ENCODE measurements at places on chromosomes 4 and X.

GRCh38 chrX:2867206-2867605, 38.5 kb downstream of the GYG2 start:
- DNase-seq = no peak

GRCh38 chr4:158856852-158857251, 88.0 kb downstream of the FNIP2 start:
- peak; percentile 68 for DNase-seq

DNA sequence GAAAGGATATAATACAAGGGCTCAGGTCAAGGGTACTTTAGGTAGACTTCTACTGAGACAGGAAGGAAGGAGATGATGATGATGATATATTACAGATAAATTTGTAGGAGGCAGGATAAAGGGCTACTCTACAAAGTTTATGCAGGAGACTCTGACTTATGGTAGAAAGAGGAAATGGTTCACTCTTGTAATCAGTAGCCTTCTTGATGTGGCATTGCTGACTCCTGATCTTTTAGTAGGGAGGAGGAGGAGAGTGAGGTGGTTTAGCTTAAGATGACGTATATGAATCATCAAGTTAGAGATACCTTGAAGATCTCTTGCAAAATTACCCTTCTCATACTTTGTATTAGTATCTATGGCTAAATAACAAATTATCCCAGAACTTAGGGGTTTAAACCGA, 4.7 kb downstream of the BLTP1 start:
- no peak for DNase-seq

GRCh38 chrX:45715748-45716147, 515.1 kb upstream of the DIPK2B start:
- DNase-seq = no peak

DNA sequence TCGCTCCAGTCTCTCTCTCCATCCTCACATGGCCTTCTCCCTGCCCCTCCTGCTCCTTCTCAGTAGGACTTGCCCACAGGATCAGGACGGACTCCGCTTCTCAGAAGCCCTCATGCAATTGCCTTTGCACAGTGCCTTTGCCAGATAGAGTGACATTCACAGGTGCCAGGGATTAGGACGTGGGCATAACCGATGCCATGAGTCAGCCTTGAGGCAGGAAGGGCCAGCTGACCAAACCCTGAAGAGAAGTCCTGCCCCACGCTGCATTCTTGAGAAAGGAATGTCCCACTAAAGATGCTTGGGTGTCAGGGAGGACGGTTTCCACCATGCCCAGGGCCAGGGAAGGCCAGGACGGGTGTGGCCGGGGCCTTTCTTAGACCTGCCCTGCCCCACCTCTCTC, 6.6 kb upstream of the GRPEL1 start:
- no peak for DNase-seq

GRCh38 chrX:101485212-101485949, at the start of gene ARMCX4:
Gene ARMCX4 (plus strand): TSS chrX:101485456. CDS start chrX:101488590, 3,134 bp downstream.
- DNase-seq = peak; percentile 21

- no peak for DNase-seq
These were observed 93.7 kb downstream of the C4orf33 start for GRCh38 chr4:129189630-129190029.

DNA sequence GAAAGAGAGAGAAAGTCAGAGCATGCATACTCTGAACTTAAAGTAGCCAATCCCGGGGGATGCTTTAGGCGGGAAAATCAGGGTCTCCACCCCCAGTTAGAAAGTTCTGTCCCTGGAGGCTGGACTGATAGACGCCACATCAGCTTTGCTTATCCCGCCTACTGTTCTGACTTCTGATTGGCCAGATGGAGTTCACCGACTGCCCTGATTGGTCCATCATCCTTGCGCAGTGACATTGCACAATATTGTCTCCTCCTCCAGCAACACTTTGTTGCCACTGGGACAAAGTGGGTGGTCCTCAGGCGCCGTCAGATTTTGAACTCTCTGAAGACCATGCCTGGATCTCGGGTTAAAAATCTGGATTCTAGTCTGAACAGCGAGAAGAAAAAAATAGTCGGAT, 50.3 kb downstream of the SSX3 start:
- DNase-seq = no peak

DNA sequence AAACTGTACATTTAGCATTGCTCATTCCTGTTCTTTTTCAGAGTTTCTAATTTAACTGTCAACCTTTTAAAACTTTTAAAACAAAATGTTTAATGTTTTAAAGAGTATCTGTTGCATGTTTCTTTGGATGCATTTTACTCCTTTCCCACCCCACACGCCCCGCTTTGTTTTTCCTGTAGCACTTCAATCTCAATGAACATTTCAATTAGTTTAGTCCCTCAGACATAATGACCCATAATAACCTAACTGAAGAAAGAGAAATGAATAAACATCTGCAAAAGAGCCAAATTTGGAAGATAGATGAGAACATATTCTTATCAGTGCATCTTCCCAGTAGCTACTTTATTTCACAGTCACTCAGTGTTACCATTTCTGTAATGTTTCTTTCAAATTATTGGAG, 7.5 kb downstream of the PCDH10 start:
- no peak for DNase-seq

GRCh38 chr4:143344774-143345173, 8.1 kb downstream of the GAB1 start:
- no peak for DNase-seq

- no peak for DNase-seq
These were observed 9.3 kb upstream of the GPRIN3 start for GRCh38 chr4:89316931-89317366.

- no peak for DNase-seq
These were observed 92.9 kb downstream of the BCOR start for GRCh38 chrX:40004921-40005291.

- DNase-seq = peak; percentile 30
These were observed 32.0 kb downstream of the SPARCL1 start for GRCh38 chr4:87497159-87497558.

DNA sequence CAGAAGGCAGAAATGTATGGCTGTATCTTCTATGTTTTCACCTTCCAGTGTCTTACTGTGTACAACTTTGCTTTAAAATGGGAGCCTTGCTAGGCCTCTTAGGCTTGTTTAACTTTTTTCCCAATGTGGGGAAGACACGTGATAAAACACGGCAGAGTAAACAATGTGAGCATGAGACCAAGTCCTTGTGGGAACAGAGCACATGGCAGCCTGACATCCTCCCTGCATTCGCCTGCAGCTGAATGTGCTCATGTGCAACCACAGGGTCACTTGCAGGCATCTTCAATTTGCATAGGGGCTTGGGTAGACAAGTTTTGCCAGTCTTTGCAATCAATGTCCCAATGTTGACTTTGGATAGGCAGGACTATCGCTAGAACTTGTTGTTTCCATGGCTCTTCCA, 91.8 kb downstream of the CCNG2 start:
- DNase-seq = no peak

DNA sequence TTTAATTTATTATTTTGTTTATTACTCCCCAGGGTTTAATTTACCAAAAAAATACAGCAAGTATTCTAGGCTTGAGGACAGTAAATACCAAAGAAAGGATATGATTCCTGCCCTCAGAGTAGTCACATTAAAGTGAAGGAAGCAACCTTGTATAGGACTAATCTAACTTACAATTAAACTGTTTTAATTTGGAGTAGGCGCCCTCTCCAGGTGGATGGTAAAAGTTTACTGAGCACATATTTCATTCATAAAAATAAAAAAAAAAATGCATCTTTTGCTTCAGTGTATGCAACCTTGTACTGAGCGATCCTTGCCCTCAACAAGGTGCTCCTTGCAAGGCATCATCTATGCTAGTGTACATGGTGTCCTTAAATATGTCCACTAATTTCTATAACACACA, 72.0 kb upstream of the MAGEB16 start:
- DNase-seq = peak; percentile 1

- no peak for DNase-seq
These were observed 224.9 kb upstream of the FAT1 start for GRCh38 chr4:186948361-186949242.

- DNase-seq = peak; percentile 18
These were observed 24.8 kb downstream of the HOPX start for GRCh38 chr4:56656346-56656643.

DNA sequence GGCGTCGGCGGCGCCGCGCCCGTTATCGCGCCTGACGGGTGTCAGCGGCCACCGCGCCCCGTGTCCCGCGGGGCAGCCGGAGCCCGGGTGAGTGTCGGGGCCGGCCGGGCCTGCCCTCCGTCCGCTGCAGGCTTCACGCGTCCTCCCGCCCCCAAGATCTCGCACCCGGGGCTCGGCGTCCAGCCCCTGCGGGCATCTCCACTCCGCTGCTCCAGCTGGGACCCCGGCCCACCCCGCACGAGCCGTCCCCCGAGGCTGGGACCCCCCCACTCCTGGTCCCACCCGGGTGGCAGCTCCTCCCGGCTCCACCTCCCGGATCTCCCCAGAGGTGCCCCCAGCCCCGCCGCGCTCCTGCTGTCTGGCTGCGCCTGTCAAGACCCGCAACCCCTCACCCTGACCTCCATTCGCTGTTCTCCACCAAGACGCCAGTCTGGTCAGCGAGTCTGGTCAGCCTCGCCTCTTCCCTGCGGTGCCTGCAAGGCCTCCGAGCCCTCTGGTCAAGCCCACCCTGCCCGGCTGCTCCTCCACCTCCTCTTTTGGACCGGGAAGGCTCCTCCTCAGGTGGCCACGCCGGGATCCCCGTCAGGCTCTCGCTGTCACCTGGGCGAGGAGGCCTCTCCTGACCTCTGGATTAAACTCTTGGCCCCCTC, 66.0 kb upstream of the NKX1-1 start:
- DNase-seq = no peak

- DNase-seq = no peak
These were observed 175.6 kb downstream of the PPP3CA start for GRCh38 chr4:101171747-101172146.

DNA sequence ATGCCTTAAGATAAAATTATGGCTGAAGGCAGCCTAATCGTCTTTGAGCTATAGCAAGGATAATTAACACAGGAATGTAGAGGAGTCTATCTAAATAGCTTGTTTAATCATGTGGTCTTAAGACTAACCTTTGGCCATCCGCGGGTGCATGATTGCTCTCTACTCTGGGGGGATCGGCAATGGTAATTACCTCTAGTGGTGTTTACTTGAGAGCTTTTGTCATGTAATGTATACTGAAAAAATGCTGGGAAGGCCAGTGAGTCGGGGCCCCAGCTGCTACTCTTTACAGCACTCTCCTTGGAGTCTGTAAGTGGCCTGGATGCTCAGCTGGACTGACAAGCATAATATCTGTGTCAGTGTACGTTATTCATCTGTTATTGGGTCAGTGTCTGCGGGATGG, 65.5 kb upstream of the GNPDA2 start:
- DNase-seq = no peak

DNA sequence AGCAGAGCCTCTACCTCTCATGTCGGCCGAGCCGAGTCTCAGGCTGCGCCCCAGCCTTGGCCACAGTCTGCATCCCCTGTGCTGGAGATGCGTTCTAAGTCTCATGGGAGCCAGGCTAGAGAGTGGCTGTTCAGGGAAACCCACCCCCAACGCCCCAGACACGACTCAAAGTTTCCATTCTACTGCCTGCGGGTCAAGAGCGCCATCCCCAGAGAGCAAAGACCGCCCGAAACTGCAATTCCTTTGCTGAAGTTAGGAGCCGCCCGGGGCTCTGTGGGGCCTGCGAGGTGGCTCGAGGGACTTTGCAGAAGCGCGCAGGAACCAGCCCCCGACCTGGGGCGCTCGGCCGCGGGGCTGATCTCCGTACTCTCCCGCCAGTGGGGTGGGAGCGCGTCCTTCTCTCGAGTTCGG, 10.0 kb upstream of the ELF4 start:
- DNase-seq = peak; percentile 47

Measured in GM12865 (cell line).